ENCODE measurements at places on chromosomes 4 and X.

DNA sequence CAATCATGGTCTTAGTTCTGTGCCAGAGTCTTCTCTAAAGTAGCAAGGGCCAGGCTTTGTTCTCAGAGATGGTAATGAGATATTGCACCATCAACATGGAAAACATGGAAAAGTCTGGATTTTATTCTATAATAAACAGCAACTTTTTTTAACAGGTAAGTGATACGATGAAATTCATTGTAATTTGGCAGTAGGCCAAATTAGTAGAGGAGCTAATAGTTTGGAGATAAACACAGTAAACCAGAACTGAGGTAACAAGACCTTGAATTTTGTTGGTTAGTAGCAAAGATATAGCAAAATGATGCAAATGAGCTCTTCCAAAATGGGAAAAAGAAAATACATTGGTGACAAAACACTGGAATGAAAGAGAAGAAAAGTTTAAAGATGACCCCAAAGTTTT is 126.6 kb downstream of the TET2 start:
- no peak for DNase-seq

- no peak for DNase-seq
Observed at GRCh38 chrX:74520896-74521295, 93.5 kb downstream of the RLIM start.

GRCh38 chr4:165393704-165394103 is 14.9 kb downstream of the CPE start:
- DNase-seq, result no peak

- DNase-seq, result no peak
Observed at GRCh38 chr4:108068442-108068841, 78.8 kb downstream of the HADH start.

DNA sequence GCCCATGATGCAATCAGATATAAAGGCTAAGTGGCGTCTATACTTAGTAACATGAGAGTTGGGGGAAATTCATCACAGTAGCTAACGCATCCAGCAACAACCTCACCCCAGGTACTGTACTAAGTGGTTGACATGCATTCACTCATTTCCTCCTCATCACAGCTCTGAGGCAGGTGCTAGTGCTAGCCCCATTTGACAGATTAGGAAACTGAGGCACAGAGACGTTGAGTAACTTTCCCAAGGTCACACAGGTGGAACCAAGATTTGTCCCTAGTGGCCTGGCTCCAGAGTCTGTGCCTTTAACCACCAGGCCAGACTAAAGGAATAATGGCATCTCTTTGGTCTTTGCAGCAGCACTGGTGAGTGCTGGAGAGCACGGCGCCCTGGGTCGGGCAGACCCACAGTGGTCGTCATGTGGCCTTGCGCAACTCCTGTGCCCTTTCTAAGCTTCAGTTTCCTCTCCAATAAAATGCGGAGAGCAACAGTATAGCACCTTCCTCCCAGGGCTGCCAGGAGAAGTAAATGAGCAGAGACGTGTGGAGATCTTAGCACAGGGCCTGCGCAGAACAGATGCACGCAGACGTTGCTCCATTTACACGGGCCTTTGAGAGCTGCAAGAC is 186.4 kb downstream of the BCOR start:
- DNase-seq, result no peak

DNA sequence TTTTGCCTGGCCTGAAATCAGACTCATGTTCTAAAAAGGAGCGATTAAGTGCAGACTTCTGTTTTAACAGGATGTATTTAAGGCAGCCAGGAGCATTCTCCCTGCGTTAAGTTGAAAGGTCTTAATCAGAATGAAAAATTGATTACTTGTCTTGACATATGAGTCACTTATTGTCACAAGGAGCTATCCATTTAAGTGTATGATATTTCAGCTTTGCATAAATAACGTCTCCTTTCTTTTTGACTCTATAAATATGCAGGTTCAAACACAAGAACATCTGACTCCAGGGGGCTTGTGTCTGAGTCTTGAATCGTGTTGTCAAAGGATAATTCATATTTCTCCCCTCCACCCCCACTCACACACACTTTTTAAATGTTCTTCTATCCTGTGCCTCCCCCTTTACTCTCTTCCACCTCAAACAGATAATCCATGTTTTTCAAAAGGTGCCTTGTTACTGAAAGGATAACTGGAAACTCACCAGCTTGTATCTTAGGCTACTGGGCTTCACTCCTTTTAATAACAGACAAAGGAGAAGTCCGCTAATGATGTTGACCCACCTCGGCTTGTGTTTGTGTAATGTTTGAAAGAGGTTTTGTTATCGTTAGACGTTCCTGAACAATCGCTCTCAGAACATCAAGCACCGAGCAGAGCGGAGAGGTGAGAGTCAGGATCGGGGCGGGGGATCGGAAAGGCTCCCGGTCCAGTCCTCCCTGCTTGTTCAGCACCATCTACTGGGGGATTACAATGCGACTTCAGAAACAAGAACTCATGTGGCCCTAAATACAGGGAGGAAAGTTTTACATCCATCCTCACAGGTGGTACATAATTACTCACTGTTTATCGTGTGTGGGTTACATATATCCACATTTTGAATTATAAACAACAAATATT is 107.5 kb upstream of the RPL34 start:
- peak; percentile 33 for DNase-seq

DNA sequence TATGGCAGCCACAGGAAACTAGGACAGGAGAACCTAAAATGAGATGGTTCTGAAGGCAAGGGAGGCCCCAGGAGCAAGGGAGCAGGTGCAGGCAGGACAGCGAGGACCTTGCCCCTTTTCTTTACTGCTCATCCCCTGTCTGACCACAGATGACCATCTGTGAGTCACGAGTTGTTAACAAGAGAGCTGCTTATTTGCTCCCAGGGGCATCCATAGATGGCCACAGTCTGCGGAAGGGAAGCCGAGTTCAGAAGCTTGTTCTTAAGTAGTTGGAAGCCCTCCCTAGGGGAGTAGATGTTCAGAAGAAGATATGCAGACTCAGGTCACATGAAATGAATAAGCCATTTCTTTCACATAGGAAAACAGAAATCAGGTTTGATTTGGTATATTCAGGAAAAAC is 69.4 kb downstream of the EVC2 start:
- no peak for DNase-seq

DNA sequence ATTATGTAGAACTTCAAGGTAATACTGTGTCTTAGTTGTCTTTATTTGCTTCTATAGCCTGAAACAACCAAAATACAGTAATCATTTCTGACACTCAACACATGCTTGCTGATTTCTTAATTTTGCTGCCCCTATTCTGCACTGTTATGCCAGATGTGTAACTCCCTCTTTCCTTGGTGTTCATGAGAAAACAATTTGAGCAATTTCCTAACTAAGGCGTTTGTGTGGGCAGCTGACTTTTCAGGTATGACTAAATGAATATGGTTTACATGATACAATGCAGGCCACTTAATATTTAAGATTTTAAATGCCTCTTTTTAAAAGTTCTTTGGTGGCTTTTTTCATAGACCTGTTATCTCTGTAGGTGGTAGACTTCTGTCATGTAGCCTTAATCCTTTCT is 46.1 kb upstream of the CENPE start:
- DNase-seq, result no peak

- no peak for DNase-seq
Observed at GRCh38 chrX:136541294-136541693, 9.3 kb downstream of the VGLL1 start.

DNA sequence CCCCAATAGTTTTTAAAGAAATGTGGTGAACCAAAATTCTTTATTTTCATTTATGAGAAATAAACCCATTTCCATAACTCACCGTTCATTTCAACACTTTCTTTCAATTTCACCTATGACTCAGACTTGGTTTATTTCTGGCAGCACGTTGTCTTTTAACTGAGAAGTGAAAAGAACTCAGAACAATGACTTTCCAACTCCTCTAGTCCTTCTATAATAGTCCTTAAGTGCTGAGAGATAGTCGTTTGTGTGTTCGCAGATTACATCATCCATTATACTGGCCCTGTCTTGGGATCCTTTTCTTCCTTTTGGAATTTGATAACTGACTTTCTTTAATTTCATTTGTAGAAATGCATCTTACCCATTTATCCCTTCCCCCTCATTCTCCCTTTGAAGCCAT is 113.6 kb downstream of the GLUD2 start:
- no peak for DNase-seq

DNA sequence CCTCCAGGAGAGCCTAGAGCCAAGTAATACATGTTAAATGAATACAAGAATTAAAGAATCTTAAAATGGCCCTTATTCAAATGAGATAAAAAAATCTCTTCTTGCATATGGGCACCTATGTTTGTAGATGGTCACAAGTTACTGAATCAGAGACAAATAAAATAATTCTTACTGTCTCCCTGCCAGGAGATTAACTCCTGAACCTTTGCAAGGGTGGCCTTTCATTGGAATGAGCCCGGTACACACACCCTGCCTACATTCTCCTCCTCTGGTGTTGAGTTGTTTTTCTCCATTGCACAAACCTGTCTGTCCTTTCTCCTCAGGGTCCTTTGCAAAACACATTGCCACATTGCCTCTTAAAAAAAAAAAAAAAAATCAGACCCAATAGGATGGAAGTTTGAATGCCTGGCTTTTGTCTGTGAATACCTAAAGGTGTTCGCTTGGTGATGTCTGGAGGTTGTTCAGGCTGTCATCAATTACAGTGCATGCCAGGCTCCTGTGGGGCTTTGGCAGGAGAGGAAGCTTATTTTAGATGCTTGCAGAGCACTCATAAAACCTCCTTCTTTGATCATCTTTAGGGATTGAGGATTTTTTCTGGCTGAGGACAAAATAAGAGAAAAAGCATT is 8.3 kb upstream of the TMEM154 start:
- no peak for DNase-seq

DNA sequence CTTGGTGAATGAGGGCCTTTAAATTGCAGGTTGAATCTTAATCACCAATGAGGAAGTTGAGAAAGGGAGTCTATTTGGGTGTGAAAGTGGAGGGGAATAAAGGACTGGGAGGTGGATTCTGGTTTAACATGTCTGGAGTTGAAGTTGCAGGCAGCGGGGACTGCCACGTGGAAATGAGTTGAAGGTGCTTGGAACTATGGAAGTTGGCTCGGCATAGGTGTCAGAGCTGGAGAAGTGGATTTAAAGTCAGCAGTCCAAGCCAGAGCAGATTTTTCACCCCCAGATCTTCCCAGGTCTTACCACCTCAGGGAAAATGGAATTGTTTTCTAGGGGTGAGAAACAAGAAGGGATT is 44.9 kb downstream of the TIGD4 start:
- no peak for DNase-seq

- DNase-seq, result no peak
Observed at GRCh38 chr4:130359542-130359941, 1263.6 kb downstream of the C4orf33 start.

- DNase-seq, result no peak
Observed at GRCh38 chr4:61246034-61246433, 45.9 kb downstream of the ADGRL3 start.

DNA sequence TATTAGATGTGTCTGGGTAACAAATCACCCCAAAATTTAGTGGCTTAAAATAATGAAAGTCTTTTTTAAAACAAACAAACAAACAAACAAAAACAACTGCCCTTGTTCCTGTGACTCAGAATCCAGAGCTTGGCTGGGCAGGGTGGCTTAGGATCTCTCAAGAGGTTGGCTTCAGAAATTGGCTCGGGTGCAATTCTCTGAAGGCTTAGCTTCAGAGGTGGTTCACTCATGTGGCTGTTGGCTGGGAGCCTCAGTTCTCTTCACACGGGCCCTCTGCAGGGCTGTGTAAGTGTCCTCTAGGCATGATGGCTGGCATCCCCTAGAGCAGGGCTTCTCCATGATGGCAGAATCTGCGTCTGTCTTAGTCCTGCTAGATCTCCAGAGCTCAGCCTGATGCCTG is 179.9 kb upstream of the BCOR start:
- DNase-seq, result no peak

- no peak for DNase-seq
Observed at GRCh38 chrX:68433155-68433980, at the start of gene OPHN1. TSS of gene OPHN1 (minus strand) at chrX:68433495. CDS start at chrX:68433020, 475 bp downstream.

- DNase-seq, result no peak
Observed at GRCh38 chr4:1855333-1856070, 454 bp downstream of the LETM1 start.

DNA sequence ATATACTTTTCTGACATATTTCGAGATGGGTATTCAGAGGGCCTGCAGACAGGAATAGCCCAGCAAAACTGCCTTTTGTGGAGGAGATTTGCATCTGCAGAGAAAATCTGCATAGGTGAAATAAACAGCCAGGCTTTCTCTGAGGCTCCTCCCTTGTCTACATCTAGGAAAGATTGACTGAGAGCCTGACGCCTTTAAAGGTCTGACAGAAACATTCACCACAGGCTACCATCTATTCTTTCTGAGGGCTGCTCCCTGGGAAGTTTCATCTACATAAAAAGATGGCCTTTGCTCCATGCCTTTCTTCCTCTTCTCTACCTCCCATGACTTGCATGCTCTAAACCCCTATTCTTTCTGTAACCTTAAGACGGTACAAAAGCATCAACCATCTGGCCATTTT is 55.0 kb upstream of the AP1S2 start:
- no peak for DNase-seq

GRCh38 chr4:156778606-156779005 is 193.0 kb downstream of the PDGFC start:
- no peak for DNase-seq

DNA sequence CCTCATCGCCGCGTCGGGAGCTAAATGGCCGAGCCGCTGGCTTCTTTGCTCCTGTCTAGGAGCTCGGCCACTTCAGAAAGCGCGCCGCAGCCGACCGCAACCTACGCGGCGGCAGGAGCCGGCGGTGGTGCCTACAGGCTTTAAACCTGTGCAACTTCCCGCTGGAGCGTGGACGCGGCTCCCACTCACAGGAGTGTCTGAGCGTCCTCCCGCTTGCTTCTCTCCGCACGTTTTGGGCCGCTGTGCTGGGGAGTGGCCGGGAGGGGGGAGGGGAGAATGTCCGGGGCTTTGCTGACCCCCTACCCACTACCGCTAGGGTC is 1.0 kb downstream of the NHSL2 start:
- no peak for DNase-seq

DNA sequence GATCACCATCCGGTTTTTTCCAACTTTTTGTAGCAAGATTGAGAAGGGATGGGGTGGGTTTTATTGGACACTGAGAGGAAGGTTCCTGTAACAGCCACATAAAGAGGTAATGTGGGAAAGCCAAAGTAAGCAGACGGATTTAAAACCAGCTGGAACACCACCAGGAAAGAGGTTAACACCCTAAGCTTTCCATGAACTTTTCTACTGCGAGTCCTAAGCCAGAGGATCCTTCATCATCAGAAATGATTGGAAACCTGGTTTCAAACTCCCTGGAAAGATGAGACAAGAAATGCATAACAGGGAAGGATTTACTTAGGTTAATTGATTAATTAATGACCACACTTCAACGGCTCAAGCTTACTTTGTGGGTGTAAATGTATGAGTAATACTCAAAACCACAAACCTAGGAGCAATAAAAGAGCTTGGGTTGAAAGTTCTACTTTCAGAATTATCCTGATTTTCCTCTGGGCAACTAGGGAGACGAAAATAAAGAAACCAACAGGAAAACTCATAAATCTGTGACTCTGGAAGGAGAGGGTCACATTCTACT is 91.5 kb downstream of the COX18 start:
- DNase-seq, result no peak

GRCh38 chr4:172045981-172046380 is 232.8 kb downstream of the GALNTL6 start:
- no peak for DNase-seq

GRCh38 chrX:69813677-69814076 is 197.8 kb downstream of the EDA start:
- no peak for DNase-seq
